ENCODE measurements at places on chromosomes 6 and 20.

GRCh38 chr20:36904690-36905089 is 28.8 kb downstream of the TLDC2 start:
- DNase-seq, result no peak

DNA sequence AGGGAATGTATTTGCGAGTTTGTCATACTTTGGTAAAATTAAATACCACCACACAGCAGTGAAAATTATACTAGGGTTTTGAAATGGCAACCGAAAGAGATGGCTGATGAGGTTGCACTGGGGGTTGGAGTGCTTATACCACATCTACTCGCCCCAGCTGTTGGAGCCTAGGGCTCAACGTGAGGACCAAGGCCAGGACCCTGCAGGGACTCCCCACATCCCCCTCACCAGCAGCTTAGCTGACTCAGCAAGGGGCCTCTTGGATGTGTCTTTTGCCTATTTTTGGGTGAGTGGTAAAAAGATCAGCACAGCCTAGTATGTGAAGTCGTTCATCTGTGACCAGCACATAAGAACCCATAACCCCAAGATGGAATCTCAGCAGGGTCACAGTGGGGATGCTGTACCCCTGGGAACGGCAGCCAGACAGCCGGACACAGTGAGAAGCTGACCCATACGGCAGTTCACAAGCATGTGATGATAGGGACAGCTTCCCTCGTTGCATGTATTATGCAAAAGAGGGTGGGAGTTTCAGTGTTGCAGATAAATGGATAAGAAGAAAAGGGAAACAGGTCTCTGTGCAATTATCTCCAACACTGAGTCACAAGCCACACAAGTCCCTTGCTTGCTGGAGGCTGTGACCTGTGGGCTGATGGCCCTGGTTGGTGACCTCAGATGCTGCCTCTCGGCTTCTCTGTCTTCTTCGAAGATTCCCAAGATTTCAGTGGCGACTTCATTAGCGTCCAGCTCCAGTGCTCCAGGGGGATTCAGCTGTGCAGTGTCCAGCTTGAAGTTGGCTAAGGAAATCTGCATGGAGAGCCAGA is 20.9 kb upstream of the SPO11 start:
- DNase-seq, result no peak

DNA sequence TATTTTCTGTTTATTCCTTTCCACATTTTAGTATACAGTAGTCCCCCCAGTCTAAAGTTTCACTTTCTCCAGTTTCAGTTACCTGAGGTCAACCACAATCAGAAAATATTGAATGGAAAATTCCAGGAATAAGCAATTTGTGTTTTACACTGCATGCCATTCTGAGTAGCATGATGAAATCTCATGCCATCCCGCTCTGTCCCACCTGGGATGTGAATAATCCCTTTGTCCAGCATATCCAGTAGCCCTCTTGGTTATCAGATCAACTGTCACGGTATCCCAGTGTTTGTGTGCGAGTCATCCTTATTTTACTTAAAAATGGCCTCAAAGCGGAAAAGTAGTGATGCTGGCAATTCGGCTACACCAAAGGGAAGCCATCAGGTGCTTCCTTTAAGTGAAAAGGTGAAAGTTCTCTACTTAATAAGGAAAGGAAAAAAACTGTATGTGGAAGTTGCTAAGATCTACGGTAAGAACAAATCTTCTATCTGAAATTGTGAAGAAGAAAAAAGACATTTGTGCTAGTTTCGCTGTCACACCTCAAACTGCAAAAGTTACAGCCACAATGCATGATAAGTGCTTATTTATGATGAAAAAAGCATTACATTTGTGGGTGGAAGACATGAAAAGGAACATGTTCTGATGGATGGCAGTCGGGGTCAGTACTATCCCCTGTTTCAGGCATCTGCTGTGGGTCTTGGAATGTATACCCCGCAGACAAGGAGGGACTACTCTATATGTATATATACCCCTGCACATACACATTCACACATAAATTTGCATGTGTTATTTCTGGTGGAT is 11.3 kb downstream of the NOX3 start:
- no peak for DNase-seq

DNA sequence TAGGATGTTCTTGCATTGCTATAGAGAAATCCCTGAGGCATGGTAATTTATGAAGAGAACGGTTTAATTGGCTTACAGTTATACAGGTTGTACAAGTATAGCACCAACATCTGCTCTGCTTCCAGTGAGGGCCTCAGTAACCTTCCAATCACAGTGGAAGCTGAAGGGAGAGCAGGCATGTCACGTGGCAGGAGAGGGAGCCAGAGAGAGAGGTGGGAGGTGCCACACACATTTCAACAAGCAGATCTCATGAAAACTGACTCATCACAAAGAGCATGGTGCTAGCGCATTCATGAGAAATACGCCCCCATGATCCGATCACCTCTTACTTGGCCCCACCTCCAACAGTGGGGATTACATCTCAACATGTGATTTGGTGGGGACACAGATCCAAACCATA is 871.2 kb downstream of the TFAP2A start:
- DNase-seq, result no peak
